ENCODE measurements at places on chromosomes 5 and 9.
A peak's percentile ranks its signal among the peaks of the same experiment; 100 is the strongest.

DNA sequence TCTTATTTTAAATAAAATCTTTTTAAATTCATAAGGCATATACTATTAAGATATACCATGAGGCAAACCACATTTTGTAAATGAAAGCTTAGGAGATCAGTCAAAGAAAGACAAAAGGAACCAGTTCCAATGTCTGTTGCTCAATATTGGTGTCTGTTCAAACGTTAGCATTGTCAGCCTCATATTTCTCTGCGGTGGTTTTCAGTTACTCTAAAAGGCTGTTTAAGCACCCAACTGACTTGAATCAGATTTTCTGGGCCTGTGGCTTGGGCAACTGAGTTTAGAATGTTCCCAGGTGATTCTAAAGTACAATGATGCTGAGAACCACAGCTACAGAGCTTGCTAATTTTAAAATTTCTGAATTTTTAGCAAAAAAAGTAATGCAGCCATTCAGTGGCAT lies 166.3 kb upstream of the KIF2A start:
- no peak for DNase-seq

DNA sequence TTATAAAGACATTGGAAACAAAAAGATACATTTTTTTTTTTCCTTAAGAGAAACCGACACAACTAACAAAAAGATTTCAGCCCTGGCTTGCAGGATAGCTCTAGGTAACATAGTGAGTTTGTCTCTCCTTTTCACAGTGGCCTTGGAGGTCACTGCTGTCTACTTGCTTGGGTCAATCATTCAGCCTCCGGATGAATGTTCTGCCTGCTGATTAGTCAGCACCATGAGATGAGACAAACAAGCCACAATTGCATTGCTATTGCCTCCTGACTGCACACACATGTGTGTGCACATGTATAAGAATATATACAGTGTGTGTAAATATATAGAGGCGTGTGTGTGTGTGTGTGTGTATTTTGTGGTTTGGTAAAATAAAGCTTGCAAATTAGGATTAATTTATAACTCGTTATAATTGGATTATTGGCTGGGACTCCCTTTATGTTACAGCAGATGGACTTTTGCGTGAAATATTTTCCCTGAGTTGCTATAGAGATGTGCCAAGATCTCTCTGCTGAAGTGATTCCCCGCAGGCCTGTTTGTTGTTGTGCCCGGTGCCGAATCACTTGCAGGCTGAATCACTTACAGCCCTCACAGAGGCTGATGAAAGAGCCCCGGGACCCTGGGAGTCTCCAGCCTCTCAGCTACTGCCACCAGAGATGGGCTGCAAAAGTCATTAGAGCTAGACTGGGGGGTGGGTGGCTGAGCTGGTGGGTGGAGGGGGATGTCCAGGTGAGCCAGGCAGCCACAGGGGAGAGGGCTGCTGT lies 161.2 kb downstream of the FGF18 start:
- DNase-seq, result no peak

DNA sequence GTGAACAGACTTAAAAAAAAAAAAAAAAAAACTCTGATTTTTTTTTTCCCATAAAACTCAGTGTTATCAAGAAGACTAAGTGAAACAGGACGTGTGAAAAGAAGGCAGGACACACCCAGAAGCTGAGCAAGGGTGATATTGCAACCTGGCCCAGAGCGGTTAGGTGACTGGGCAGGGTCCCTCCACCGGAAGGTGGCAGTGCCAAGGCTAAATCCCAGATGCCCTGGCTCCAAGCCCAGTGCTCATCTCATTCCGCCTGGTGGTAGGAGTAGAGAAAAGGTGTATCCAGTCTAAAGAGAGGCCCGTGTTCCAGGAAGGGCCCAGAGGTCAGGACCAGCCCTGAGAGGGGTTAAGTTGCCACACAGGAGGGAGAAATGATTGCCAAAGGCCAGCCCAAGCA lies 51.5 kb upstream of the SAP30L start:
- no peak for DNase-seq

DNA sequence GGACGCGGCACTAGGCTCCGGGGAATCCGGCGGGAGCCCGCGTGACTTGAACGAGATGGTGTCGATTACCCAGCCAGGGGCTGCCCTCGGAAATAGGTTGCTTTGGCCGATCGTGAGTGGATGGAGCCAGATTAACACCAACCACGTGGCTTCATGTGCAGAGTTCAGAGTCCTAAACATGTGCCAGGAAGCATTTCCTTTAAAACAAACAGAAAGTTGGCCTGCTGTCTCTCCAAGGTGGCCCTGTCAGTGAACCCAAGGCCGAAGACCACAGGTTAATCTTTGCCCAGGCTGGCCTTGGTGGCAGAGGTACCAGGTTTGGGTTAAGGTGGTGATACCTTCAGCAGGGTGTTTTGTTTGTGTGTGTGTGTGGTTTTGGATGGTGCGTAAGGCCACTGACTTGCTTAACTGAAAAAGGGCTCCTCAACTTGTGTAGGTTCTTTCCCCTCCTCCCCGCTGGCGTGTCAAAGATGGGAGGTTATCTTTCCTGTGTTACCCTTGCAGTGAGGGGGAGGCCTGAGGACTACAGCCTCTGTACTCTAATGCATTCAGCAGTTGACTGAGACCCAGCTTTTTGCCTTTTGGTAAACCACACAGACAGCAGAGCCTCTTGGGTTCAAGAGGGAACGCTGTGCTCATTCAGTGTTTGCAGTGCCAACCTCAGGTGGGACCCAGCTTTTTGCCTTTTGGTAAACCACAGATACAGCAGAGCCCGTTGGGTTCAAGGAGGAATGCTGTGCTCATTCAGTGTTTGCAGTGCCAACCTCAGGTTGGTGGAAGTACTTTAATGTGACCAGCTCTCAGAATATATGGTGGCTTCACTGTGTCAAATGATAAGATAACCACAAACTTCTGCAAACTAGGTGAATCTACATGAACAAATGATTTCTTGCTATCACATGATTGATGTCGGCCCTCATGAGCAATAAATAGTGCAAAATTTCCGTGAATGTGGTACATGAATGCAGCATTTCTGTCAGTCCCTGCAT lies 1.4 kb downstream of the IQGAP2 start:
- peak; percentile 79 for DNase-seq

GRCh38 chr5:142364251-142365145 lies 39.7 kb upstream of the SPRY4 start:
- DNase-seq, result no peak

DNA sequence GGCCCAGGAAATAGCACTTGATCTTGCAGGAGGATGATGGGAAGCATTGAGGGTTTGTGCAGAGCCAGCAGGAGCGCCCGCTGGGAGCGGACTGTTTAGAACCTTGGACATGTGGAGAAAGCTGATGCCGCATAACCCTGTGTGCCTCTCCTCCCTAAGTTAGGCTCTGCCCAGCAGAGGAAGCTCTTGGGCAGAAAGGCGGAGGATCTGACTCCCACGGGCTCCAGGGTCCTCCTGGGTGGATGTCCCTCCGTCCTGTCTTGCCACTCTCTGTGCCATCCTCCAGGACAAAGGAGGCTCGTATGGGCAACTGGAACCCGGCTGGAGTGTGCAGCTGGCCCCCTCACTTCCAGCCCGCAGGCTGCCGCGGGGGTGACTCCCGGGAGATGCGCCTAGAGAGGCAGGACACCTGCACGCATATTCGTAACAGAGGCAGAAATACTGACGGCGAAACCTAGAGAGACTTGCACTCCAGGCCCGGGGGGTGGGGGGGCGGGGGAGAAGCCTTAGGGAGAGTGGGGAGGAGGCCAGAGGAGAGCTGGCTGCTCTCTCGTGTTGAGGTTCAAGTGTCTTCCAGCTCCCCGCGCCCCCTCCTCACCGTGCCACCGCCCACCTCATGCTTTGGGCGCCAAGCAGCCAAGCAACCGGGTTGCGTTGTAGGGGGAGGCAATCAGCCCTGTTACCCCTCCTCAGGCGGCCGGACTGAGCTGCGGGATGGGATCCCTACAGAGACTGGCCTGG lies 5.4 kb upstream of the FOXE1 start:
- DNase-seq, result no peak

DNA sequence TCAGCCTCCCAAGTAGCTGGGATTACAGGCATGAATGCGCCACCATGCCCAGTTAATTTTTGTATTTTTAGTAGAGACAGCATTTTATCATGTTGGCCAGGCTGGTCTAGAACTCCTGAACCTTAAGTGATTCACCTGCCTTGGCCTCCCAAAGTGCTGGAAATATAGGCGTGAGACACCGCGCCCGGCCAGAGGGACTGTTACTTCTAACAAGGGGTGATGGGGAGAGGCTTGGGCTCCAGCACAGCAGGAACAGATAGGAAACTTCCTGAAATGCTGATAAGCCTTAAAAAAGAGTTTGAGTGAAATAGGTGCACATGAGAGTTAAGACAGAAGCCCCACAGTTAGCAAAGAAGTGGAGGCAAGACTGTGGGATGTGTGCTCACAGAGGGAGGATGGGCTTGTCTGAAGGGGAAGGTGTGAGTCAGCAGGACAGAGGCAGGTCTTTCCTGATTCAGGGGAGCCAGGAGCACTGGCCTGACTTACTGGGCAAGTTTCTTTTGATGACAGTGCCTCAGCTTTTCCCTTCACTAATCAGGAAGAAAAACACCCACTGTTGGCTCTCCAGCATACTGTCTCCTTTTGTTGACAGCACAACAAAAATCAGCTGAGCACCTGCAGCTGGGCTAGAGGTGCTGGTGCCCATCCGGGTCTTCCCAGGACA lies 68.4 kb downstream of the RAD23B start:
- no peak for DNase-seq

- DNase-seq, result no peak
Measured at GRCh38 chr5:167950126-167950721, 341.2 kb upstream of the WWC1 start.
